ENCODE measurements at places on chromosomes 2 and 18.

GRCh38 chr2:217275091-217275490 is 415.2 kb upstream of the TNP1 start:
- no peak for DNase-seq

- no peak for DNase-seq
These were observed 33.1 kb upstream of the YPEL5 start for GRCh38 chr2:30113617-30114293.

GRCh38 chr2:3466482-3466863 is 52.9 kb downstream of the ADI1 start:
- DNase-seq = no peak

DNA sequence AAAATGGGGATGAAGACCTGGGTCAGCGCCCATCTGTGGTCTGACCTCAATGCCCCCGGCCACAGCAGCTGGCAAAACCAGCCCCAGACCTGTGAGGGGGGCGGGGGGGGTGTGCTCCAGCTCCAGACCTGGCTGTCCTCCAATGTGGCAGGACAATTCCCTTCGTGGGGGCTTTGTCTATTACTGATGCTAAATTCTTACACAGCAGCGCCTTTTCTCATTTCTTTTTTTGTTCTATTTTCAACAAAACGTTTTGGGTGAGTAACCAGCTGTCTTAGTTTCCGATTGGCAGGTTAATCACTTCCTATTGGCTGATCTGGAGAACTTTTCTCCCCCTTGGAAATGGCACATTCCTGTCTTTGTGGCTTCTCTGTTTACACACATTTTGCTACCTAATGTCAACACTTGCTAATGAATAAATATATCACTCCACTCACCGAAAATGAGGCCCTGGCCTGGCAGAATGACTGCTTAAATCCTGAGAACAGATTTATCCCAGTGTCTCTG is 4.4 kb downstream of the SMAD7 start:
- DNase-seq = no peak

- DNase-seq = no peak
These were observed 188.9 kb downstream of the LDLRAD4 start for GRCh38 chr18:13407484-13407883.

- DNase-seq = no peak
These were observed 246.0 kb downstream of the LRRTM1 start for GRCh38 chr2:80058562-80058961.

GRCh38 chr18:24500217-24500616 is 39.8 kb downstream of the HRH4 start:
- DNase-seq = no peak

GRCh38 chr18:61831071-61831470 is 61.7 kb downstream of the RNF152 start:
- DNase-seq = no peak

DNA sequence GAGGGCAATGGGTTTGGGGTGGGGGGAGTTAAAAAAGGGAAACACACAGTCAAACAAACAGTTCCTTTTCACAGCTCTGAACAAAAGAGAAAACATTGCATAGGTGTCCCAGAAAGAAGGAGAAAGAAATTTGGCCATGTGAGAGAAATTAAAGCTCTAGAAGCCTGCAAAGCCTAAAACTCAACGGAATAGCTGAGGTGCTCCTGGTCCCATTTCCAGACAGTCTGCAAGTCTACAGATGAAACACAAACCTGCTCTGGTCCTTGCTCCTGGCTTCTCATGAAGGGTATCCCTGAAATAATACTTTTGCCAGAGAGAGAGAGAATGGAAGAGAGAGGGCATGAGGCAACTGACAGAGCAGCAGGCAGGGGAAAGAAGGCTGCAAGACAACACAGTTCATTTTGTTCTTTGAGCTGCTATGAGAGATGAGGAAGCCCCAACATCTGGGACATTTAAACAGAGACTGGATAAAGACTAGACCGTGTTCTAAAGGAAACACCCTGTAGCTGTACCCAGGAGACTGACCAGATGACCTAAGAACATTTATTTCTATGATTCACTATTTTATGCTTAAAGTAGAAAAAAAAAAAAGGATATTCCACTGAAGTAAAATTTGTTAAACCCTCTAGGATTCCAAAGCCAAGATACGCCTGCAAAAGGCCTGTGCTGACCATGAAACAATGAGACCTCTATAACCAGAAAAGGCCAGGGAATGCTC is 57.3 kb upstream of the CYP26B1 start:
- no peak for DNase-seq

GRCh38 chr2:238241970-238242369 is 2.1 kb upstream of the HES6 start:
- DNase-seq = no peak

GRCh38 chr2:40421631-40422297 is 30.1 kb downstream of the SLC8A1 start:
- no peak for DNase-seq

GRCh38 chr2:237280229-237280628 is 133.7 kb downstream of the COL6A3 start:
- DNase-seq = no peak

- DNase-seq = no peak
These were observed 496.3 kb downstream of the SLC4A3 start for GRCh38 chr2:220123751-220124150.

- no peak for DNase-seq
These were observed 29.4 kb upstream of the GMPPA start for GRCh38 chr2:219469186-219469724.

GRCh38 chr2:104891145-104891544 is 37.2 kb downstream of the POU3F3 start:
- DNase-seq = no peak

DNA sequence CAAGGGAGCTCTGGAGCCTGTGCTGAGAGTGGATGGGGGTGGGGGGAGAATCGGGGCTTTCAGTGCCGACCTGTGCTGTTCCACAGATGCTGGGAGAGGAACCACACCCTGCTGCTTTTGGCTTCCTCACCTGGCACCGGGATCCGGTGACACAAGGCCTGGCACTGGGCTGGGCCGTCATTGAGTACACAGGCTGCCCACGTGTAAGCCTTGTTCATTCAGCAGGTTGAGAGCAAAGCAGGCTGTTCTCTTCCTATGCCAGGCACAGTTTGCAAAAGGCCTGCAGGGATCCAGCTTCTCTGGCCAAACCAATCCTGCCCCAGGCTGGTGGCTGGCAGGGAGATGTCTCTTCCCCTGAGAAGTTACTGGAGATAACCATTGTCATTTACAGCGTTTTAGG is 17.1 kb downstream of the TRIB2 start:
- DNase-seq = no peak

DNA sequence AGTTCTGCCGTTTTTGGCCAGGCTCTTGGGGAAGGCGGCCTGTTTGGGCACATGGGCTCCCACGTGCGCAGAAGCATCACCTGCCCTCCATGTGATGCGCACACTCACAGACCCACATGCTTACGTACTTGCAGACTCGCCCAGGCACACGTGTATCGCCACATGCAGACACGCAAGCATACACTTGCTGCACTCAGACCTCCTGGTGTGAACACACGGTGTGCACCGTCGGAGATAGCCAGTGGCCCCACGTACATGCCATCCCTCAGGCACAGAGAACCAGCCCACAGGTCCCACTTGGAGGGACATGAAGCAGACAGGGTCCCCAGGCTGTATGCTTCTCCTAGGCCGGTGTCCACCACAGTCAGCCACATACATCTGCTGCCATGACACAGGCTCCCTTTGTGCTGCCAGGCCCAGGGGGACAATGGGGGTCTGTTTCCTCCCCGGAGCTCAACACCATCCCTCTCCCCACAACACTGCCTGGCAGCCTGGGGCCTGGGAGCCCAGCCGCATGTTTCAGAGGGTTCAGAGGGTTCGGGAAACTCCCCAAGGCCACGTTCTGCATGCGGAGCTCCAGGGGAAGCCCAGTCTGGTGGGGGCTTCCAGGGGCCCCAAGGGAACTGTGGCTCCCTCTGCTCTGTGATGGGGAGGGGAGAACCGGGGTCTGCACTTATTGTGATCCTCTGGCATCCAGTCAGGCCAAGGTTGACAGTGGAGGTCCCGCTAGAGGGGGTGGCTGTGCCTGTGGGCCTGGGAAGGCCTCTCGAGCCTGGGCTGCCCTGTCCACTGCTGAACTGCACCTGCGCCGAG is 208.1 kb upstream of the HAAO start:
- no peak for DNase-seq

DNA sequence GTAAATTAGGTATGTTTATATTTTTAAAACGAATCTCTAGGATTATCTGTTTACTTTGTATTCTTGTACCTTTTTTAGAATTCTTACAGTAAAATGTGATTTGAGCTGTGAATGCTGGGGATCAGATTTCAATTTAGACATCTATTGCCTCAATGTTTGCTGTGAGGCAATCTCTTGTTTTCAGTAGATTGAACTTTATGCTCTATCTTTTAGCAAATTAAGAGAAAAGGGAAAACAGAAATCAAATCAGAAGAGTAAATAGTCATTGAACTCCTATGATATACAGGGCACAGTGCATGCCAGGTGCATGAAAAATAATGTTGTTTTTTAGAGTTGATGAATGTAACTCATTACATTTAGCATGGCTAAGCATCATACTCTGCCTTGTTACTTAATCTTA is 39.5 kb downstream of the ZC3H6 start:
- DNase-seq = no peak

DNA sequence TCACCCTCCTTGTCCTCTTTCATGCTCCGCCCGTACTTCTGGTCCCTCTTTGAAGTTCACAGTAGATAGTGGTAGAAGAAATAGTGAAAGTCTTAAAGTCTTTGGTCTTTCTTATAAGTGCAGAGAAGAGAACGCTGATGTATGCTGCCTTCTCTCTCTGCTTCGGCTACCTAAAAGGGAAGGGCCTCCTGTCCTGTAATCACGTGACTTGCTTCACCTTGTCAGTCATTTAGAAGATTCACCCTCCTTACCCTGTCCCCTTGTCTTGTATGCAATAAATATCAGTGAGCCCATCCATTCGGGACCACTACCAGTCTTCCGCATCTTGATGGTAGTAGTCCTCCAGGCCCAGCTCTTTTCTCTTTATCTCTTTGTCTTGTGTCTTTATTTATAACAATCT is 144.6 kb downstream of the ARL4C start:
- DNase-seq = no peak

GRCh38 chr2:167480986-167481309 is 592.7 kb downstream of the XIRP2 start:
- DNase-seq = no peak
